Caco-2 (cell line): ENCODE measurements at places on chromosomes 11 and 22. TPM values are rescaled to one million over a fixed set of nuclear protein-coding genes. Genes with fewer than 3 reads are reported as not detected.

GRCh38 chr11:2737866-2738265, 38.1 kb upstream of the KCNQ1OT1 start:
- H3K36me3 ChIP-seq: no peaks in the 10 kb centered on the region
- H3K27me3 ChIP-seq: no peaks in the 10 kb centered on the region
- DNase-seq: no peak
- no peak overlapping the region for H3K4me3 ChIP-seq
- H3K27ac ChIP-seq: peak overlapping the region; percentile 73

DNA sequence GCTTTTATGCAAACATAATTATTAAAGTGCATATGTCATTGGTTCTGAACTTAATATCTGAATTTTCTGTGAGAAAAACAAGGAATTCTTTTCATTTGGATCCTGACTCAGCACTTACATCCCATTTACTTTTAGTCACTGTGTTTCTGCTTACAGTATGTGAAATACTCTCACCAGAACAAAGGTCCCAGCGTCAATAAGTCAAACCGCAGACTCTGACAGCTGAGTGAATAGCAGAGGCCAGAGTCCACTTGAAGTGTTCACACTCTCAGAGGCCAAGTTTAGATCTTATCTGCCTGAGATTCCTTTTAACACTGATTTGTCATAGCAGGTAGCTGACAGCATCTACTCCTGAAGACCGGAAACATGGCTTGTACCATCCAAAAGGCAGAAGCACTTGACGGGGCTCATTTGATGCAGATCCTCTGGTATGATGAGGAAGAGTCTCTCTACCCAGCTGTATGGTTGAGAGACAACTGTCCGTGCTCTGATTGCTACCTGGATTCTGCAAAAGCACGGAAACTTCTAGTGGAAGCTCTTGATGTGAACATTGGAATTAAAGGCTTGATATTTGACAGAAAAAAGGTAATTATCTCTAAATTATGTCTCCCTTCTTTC, 14.6 kb downstream of the BBOX1 start:
- DNase-seq: peak; percentile 68
- H3K27me3 ChIP-seq: no peaks in the 10 kb centered on the region
- H3K36me3 ChIP-seq: no peaks in the 10 kb centered on the region
- H3K4me1 ChIP-seq: peaks cover 4% of the 10 kb centered on the region; the same call in 1 of the 2 replicates
- H3K27ac ChIP-seq: no peak overlapping the region

- H3K4me3 ChIP-seq: no peak overlapping the region
- no peaks in the 10 kb centered on the region for H3K27me3 ChIP-seq
- no peak overlapping the region for H3K27ac ChIP-seq
These were observed 24.7 kb downstream of the CAPN1 start for GRCh38 chr11:65206441-65206841.

DNA sequence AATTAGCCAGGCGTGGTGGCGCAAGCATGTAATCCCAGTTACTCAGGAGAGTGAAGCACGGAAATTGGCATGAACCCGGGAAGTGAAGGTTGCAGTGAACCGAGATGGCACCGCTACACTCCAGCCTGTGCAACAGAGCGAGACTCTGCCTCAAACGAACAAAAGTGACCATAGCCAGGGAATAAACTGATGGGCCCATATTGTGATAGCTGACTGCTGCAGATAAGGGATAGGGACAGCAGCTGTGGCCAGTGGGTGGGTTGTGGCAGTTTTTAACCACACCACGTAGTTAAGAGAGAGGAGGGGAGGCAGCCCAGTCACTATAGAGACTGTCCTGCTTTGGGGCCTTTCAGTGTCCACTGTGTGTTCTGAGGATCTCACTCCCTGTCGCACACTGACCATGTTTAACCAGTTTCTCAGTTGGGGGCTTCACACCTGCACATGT, 58.9 kb downstream of the PISD start:
- no peaks in the 10 kb centered on the region for H3K27me3 ChIP-seq
- peaks cover 9% of the 10 kb centered on the region for H3K4me1 ChIP-seq
- DNase-seq: peak; percentile 3
- H3K36me3 ChIP-seq: peaks cover 1% of the 10 kb centered on the region

GRCh38 chr11:114821621-114822412, 143.5 kb downstream of the NXPE2 start:
- no peaks in the 10 kb centered on the region; the same call in 1 of the 2 replicates for H3K27me3 ChIP-seq
- no peaks in the 10 kb centered on the region for H3K4me1 ChIP-seq
- H3K4me3 ChIP-seq: no peak overlapping the region
- no peak for DNase-seq

DNA sequence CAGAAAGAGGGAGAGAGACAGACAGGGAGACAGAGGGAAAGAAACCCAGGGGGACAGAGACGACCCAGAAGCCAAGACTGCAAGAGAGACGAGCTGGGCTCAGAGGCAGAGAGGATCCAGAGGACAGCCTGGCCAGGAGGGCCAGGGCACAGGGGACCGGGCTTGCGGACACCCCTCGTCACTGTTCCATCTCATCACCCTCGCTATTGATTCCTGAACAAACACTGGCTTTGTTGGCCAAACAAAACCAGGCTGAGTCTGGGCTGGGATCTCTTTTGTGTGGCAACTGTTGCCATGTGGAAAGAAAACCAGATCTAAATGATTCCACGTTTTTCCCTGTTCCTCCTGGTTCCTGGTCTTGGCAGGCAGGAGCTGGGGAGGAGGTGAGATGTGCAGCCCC, 339.4 kb downstream of the MN1 start:
- H3K36me3 ChIP-seq: no peaks in the 10 kb centered on the region
- peaks cover 8% of the 10 kb centered on the region; the same call in 1 of the 2 replicates for H3K4me1 ChIP-seq
- no peak overlapping the region for H3K4me3 ChIP-seq
- DNase-seq: peak; percentile 10
- no peaks in the 10 kb centered on the region for H3K27me3 ChIP-seq
- peak overlapping the region; percentile 19 for H3K27ac ChIP-seq

Gene LRRC32
- 0.27 and 0.84 TPM in 2 replicates for total RNA-seq
